AG10803 (cell line): ENCODE measurements at places on chromosomes 7 and 10.

DNA sequence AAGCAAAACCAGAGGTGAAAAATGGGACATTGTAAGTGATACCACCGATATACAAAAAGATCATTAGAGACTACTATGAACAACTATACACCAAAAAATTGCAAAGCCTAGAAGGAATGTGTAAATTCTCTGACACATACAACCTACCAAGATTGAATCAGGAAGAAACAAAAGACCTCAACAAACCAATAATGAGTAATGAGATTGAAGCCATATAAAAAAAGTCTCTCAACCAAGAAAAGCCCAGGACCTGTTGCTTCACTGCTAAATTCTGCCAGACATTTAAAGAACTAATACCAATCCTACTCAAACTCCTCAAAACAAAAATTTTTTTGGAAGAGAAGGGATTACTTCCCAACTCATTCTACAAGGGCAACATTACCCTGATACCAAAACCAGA, 134.0 kb downstream of the TPST1 start:
- DNase-seq, result no peak

- no peak for DNase-seq
Measured at GRCh38 chr10:131843089-131843595, 57.7 kb upstream of the PPP2R2D start.

GRCh38 chr10:94299417-94299816, 63.3 kb downstream of the NOC3L start:
- peak; percentile 78 for DNase-seq

DNA sequence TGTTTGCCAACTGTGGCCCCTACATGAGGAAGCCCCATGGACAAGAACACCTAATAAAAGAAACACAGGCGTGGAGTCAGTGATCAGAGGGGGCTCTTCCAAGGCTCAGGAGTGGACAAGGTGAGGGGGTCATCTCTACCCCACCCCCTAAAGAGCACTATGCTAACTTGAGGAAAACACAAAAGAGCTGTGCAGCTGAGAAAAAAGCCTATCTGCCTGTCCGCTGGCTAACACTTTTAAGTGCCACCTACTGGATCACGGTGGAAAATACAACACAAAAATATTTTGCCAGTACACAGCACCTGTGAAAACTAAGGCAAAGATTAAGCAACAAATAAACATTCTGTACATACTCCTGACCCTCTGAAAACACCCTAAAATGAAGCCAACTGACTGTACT, 53.1 kb upstream of the COBL start:
- DNase-seq, result no peak
